ENCODE measurements at places on chromosomes 4 and X. TPM values are rescaled to one million over a fixed set of nuclear protein-coding genes. Genes with fewer than 3 reads are reported as not detected.

Gene ATP2B3
- not detected for polyA plus RNA-seq

Gene SMIM10L2A
- polyA plus RNA-seq, result 0.17 TPM

- no peak overlapping the region for H3K4me3 ChIP-seq
- no peaks in the 10 kb centered on the region for H3K36me3 ChIP-seq
- peaks cover 12% of the 10 kb centered on the region for H3K4me1 ChIP-seq
- no peak for DNase-seq
- peaks cover 23% of the 10 kb centered on the region for H3K27me3 ChIP-seq
- H3K27ac ChIP-seq, result no peak overlapping the region
These were observed 1.8 kb downstream of the TMEM35A start for GRCh38 chrX:101080326-101081124.

- H3K4me1 ChIP-seq, result no peaks in the 10 kb centered on the region
- peaks cover 20% of the 10 kb centered on the region for H3K27me3 ChIP-seq
These were observed 25.5 kb upstream of the FGF5 start for GRCh38 chr4:80240976-80241375.

- DNase-seq, result no peak
- no peaks in the 10 kb centered on the region for H3K27me3 ChIP-seq
- no peak overlapping the region for H3K4me3 ChIP-seq
- H3K4me1 ChIP-seq, result no peaks in the 10 kb centered on the region
These were observed 182.1 kb downstream of the TENM3 start for GRCh38 chr4:182425302-182425701.

DNA sequence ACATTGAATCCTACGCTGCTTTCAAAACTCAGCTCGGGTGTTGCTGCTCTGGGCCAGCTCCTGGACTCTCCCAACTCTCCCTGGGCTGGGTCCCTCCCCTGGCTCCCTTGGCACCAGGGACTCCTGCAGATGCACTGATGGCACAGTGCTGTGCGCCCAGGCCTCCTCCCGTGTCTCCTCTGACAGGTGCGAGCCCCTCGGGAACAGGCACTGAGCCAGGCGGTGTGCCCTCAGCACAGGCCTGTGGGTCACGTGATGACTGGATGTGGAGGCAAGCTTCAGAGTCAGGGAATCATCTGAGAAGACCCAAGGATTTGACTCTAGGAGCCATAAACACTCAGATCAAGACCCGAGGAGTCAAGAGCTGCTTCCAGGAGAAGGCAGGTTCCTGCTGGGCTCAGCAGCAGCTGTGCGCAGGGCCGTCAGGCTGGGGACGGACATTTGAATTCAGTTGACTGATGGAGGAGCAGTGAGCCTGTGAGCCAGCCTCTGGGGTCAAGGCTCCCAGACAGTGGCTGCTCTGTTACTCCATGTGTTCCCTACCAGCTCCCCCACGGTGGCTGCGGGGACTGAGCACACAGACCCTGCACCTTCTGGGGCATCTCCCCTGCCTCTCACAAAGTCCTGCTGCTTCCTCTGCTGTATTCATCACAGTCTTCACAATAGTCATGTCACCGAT, 33.0 kb downstream of the NAT8L start:
- DNase-seq, result no peak
- no peaks in the 10 kb centered on the region for H3K4me1 ChIP-seq
- H3K27ac ChIP-seq, result no peak overlapping the region
- no peak overlapping the region for H3K4me3 ChIP-seq
- no peaks in the 10 kb centered on the region for H3K36me3 ChIP-seq
- peaks cover 49% of the 10 kb centered on the region for H3K27me3 ChIP-seq

DNA sequence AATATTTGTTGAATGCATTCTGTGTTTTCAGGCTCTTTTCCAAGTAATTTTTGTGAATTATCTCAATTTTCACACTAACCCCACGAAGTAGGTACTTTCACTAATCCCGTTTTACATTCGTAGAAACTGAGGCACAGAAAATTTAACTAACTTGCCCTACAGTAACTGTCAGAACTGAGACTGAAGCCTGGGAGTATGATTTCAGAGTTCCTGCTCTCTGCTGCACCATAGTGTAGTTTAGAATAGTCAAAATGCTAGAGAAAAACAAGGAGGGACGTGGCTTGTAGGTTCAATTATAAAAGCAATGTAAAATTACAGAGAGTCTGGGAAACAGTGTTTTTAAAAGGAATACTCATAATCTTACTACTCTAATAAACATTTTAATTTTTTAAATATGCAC, 2.2 kb downstream of the CLCN3 start:
- peaks cover 7% of the 10 kb centered on the region for H3K36me3 ChIP-seq
- no peaks in the 10 kb centered on the region for H3K27me3 ChIP-seq
- H3K4me1 ChIP-seq, result peaks cover 66% of the 10 kb centered on the region
- no peak for DNase-seq
- H3K27ac ChIP-seq, result peak overlapping the region; percentile 7

DNA sequence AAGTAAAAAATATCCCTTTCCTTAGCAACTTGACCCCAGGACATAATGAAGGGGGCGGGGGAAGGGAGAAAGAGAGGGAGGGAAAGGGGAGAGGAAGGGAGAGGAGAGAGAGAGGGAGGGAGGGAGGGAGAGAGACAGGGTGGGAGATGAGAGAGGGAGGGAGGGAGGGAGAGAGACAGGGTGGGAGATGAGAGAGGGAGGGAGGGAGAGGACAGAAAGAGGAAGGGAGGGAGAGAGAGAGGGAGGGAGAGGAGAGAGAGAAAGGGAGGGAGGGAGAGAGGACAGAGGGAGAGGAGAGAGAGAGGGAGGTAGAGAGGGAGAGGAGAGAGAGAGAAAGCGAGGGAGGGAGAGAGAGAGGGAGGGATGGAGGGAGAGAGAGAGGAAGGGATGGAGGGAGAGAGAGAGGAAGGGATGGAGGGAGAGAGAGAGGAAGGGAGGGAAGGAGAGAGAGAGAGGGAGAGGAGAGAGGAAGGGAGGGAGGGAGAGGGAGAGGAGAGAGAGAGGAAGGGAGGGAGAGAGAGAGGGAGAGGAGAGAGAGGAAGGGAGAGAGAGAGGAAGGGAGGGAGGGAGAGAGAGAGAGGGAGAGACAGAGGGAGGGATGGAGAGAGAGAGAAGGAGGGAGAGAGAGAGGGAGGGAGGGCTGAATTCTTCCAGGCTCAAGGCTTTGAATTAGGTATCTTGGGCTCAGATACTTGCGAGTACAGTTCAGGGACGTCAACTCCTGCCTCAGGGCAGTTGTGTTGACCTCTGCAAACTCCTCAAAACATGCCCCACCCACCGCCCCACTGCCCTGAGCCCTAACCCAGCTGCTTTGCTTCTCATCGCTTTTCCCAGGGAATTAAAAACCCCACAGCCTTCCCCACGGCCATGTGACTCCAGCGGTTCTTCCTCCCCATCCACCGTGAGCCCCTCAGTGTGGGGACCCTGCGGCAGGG, 40.0 kb upstream of the ADRA2C start:
- no peak overlapping the region for H3K4me3 ChIP-seq
- H3K27ac ChIP-seq, result no peak overlapping the region
- peaks cover 49% of the 10 kb centered on the region for H3K27me3 ChIP-seq
- DNase-seq, result no peak
- no peaks in the 10 kb centered on the region for H3K36me3 ChIP-seq

- H3K4me1 ChIP-seq, result peaks cover under 1% of the 10 kb centered on the region
- H3K27me3 ChIP-seq, result peaks cover 12% of the 10 kb centered on the region
These were observed 36.1 kb downstream of the HEPH start for GRCh38 chrX:66200050-66200664.

All from naive B cell (primary cell).